NCI-H187 (cell line): ENCODE measurements at places on chromosomes 6 and 20.

DNA sequence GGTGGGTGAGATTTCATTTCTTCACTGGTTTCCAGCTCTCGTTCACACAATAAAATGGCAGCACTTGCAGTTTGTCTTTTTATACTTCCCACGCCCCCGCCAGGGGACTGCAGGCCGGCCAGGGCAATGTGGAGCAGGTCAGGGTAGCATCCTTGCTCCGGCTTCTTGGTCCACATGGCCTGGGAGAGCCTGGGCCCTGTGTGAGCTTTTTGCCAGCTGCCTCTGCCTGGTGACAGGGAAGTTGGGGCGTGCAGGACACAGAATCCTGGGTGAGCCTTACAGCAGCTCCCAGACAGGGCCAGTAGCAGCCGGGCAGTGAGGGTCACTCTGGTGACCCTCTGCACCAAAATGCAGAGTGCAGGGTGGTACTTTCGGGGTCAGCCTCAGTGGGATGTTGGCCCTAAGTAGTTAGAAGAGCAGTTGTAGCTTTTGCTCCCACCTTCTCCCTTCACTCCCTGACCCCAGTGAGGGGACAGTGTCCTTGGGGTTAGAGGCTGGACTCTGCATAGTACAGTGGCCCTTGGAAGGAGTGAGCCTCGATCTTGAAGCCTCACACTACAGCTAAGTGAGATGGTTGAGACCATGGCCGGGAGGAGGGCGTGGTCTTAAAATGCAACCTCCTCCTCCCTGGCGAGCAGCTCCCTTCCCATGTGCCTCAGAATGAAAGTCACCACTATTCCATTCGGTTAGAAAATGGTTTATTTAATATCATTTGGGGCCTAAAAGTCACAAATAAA lies 23.8 kb downstream of the PYGB start:
- DNase-seq, result no peak

GRCh38 chr6:137871831-137872454 lies 4.9 kb downstream of the TNFAIP3 start:
- no peak for DNase-seq

DNA sequence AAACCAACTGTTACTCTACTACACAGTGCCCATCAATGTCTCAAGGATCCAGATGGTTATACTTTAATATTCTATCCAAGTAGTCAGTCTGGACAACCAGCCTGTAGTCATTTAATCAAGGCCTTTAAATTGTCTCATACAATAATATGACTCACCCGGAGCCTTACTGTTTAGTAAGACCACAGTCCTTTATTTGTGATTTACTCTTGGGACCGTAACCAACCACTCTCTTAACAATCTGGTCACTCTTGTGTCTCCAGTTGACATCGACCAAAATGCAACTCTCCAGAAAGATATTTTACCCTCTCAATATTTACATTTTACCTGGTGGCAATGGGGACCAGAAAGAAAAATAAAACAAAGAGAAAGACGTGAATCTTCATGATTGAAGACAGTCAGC lies 14.9 kb downstream of the DEFB114 start:
- DNase-seq, result no peak

DNA sequence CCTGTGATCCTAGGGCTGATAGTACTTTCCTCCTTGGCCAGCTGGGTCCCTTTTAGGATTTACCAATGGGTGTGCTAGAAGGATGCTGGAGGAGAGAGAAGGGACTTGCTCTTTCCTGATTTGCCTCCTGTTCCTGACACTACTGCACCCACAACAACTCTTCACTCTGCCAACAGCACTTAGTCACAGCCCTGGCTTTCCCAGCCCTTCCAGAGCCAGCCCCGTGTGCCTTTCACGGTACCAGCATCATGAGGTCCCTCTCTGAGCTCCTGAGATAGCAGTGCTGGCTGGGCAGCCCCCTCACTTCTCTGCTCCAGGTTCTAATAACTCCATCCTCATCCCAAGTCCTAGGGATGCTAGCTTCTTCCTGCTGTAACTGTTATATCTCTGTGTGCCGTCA lies 80.9 kb downstream of the DNAH8 start:
- DNase-seq, result no peak

- no peak for DNase-seq
These were observed 22.8 kb downstream of the ECT2L start for GRCh38 chr6:138818496-138819194.

DNA sequence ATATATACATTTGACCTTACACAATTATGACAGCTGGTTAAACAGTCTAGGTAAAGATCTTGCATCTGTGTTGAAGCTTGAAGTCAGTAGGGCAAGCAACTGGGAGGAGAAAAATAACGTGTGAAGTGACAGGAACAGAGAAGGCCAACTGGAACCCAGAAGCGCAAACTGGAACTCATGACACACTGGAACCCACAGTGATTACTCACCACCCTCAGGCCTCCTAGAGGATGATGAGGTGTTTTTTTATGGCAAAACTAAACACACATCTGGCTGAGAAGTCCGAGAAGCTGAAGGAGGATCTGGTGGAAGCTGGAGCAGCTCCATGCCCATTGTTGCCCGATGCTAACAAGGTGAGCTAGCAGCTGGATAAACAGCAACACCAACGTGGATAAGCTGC lies 108.1 kb downstream of the TMEM200A start:
- no peak for DNase-seq

DNA sequence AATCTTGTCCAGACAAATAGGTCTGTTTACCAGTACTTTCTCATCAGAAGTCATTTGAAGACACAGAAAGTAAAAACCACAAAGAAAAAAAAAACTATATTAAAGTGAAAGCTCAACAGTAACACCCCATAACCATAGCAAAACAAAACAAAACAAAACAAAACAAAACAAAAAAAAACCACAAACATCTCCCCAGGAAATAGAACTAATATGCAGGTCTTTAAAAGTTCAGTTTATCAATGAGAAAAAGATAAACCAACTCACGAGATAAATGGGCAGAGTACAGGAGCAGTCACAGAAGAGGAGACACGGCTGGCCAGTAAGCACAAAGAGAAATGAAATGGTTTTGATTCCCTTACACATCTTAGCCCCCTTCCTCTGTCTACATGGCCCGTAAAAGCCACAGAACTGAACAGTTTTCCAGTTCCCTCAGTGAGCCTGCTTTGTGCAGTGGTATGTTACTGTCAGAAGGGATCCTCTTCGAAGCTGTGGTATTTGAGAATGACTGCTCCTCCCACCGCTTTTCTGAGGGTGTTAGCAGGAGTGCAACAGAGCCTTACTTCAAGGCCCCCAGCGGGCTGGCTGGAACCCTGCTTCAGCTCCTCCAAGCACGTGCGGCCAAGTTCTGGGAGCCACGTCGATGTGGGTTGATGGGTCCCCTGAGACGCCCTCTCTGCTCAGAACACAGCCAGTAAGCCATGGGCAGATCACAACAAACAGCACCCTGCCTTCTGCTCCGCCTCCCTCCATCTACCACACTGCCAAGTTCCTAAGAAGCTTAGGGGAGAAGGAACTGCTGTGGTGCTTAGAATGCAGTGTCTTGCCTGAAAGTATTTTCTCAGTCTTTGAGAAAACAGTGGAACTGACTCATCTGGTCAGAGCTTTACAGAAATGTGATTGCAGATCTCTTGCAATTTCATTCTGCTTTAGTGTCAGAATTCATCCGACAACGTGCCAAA lies 14.0 kb downstream of the UST start:
- DNase-seq, result no peak

GRCh38 chr6:9025228-9025627 lies 589.9 kb upstream of the SLC35B3 start:
- no peak for DNase-seq

DNA sequence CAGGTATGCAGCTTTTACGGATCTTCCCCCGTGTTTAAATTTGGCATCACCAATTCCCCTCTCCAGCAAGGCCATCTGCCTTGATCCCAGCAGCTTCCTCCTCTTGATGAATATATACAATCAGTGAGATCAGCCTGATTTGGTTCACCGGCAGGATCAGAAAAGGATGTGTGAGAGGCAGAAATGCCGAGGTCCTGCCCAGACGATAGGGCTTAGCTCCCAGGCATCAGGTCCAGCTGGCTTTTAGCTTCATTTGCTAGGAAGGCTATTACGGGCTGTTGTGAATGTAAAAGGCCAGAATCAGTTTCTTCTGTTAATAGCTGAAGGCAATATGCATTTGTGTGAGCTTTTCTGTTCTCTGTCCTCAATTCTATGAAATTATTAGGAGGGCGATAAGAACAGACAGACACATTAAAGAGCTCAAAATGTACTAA lies 372.8 kb downstream of the BTBD9 start:
- no peak for DNase-seq

- DNase-seq, result no peak
These were observed 279.6 kb downstream of the QKI start for GRCh38 chr6:163694072-163694471.

- DNase-seq, result no peak
These were observed 160.2 kb downstream of the GJA1 start for GRCh38 chr6:121595646-121596045.

DNA sequence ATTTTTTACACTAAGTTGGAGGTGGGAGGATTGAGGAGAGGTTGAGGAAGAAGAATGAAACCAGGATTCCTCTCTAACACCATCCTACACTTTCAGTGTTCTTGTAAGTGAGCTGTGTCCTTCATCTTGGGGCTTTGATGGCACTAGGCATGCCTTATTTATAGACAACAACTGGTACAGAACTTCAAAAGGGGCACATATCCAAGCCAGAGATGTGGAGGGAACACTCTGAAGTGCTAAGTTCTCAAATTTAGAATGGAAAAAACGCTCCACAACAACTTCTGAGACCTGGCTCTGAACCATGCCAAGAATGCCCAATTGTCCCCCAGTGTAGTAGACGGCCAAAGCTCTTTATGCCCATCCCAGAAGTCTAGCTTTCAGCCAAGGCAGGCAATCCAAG lies 16.2 kb upstream of the PKHD1 start:
- no peak for DNase-seq

DNA sequence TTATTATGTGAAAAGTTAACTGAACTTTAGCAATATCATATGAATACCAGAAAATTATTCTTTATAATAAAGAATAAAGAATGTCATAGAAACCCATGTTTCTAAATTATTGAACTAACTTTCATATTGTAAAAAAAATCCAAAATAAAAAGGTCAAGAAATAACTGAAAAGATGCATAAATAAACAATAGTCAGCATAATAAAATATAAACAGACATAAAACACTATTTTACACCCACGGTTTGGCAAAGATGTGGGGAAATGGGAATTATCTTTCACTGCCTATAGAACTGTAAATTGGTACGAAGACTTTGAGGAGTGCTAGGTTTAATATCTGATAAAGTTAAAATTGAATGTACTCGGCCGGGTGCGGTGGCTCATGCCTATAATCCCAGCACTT lies 34.7 kb upstream of the CTAGE9 start:
- DNase-seq, result no peak

DNA sequence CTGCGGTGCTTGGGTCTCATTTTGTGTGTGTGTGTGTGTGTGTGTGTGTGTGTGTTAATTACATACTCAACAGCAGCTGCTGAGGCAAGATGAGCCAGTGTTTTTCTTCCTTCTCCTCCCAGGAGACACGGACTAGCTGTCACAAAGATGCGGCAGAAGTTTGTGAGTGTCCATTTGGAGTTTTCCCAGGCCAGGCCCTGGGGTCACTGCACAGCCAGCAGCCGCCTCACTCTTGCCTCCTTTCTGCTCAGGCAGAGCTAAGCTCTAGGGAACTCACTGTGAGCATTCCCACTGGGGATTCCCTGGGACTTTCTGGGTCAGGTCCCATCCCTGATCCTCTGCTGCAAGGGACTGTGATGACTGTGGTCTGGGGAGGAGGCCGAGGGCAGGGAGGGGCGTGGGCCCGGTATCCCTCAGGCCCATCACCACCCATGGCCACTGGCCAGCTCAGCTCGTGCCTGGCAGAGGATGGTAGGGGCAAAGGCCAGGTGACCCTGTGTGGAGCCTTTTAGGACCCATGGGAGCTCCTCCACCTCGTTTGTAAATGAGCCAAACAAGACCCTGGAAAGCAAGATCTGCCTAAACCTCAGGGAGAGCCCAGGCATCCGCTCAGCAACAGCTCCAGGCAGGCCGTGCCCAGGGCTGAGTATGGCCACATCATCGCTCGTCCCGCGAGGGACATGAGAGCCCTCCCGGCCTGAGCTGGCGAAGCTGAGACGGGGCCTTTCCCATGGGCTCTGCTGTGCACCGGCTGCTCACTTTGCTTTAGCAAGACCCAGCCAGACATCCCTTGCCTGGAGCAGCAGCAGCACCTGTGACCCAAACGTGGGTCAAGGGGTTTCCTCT lies 102.0 kb downstream of the PSMB1 start:
- DNase-seq, result no peak

- no peak for DNase-seq
These were observed 90.0 kb upstream of the SAMD5 start for GRCh38 chr6:147418523-147418922.

DNA sequence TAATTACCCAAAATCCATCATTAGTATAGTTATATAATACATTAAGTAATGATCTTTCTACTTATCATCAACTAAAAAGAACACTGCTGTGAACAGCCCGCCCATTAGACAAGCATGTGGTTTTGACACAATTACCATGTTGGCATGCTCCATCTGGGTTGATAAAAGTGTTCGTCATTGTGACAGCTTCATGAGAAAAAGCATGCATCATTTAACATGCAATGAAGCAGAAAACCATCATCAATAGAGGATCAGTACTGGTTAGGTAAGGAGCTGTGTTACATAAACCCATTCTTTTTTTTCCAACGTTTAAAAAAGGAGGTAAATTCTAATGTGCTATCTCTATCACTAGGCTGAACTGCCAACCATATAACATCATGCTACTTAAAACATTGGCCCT lies 101.9 kb downstream of the EPB41L2 start:
- DNase-seq, result no peak

DNA sequence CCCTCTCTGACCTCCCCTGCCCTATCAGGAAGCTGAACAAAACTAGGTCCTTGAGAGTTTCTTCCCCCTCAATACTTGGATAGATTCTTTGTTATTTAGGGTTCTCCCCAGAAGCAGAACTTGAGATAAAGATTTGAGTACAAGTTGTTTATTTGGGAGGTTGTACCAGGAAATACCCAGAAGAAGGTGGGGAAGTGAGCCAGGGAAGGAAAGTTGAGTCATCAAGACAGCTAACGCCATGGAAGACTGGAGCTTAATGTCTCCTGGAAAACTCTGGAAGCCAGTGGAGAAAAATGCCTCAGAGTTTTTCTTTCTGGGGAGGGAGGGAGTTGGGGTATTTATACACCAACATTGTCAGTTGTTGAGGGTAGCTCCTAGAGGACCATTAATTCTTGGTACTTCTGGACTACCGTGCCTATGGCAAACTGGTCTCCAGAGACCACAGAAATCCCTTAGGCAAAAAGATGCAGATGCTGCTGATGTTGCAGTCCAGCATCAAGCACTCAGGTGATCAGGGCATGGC lies 102.6 kb upstream of the ZFP64 start:
- no peak for DNase-seq

DNA sequence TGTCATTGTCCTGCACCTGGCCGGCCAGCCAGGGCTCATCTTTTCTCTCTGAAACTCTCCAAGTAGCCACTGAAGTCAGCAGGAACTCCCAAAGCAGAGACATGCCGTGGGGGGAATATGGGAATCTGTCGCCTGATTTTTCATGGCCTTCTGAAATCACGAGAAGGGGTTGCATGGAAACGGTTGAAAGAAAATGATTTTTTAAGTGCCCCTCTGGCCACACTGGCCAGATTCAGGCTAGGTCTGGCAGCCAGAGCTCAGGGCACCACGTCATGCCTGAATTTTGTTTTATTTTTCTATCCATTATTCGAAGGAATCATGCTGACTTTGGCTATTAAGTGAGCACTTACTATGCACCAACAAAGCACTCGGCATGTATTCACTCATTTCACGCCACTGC lies 65.2 kb downstream of the EYA2 start:
- no peak for DNase-seq
